Left lung (tissue), 14 donors: ENCODE measurements at places on chromosomes 3 and 15. TPM values are rescaled to one million over a fixed set of nuclear protein-coding genes. Genes with fewer than 3 reads are reported as not detected.

GRCh38 chr3:143367171-143367570 is 247.6 kb downstream of the CHST2 start:
- H3K27me3 ChIP-seq = no peaks in the 10 kb centered on the region
- DNase-seq = no peak
- H3K27ac ChIP-seq = no peak overlapping the region
- no peak overlapping the region for H3K4me3 ChIP-seq

DNA sequence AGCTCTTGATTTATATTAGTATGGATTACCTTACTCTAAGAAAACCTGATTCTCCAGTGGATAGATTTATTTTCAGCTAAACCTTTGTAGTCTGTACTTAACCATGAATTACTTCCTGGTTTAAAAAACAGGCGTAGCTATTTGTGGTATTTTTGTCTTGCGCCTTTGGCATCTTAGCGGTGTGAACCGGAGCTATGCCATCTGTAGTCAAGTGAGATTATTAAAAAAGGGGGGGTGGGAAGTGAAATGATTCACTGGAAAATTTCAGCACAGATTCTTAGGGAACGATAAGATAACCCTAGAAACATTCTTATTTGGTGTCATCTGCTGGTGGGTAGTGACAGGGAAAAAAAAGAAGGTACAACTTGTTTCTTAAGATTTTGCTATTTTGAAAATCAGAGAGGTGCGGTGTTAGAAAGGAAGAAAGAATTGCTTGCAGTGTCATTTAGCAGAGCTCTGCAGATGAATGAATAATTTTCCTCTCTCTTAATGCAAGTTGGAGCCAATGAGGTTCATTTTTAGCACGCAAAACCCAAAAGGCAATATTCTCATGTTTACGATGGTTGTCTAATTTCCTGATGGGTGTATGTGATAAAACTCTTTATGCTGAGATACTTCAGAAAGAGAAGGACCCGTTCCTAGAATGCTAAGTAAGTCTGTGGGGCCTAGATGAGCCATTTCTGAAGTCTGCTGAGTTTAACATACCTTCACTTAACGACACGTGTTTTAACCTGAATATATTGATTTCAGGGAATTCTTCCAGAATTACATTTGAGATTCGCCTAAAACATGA is 44.0 kb downstream of the PSMD6 start:
- no peaks in the 10 kb centered on the region for H3K36me3 ChIP-seq
- H3K27ac ChIP-seq = peak overlapping the region; percentile 53
- H3K27me3 ChIP-seq = no peaks in the 10 kb centered on the region

GRCh38 chr15:69930754-69931153 is 167.0 kb downstream of the TLE3 start:
- H3K4me1 ChIP-seq = no peaks in the 10 kb centered on the region
- no peak for DNase-seq
- no peak overlapping the region for H3K4me3 ChIP-seq
- no peak overlapping the region for H3K27ac ChIP-seq

GOLGA6L10 gene
- total RNA-seq = 2.1 TPM

- no peak for DNase-seq
- H3K4me3 ChIP-seq = no peak overlapping the region
- no peaks in the 10 kb centered on the region for H3K36me3 ChIP-seq
- H3K27me3 ChIP-seq = no peaks in the 10 kb centered on the region
- no peak overlapping the region for H3K27ac ChIP-seq
Measured at GRCh38 chr15:82790321-82790720, 15.5 kb downstream of the FSD2 start.

- DNase-seq = no peak
- H3K27ac ChIP-seq = no peak overlapping the region
- peaks cover 16% of the 10 kb centered on the region for H3K27me3 ChIP-seq
- no peak overlapping the region for H3K4me3 ChIP-seq
- no peaks in the 10 kb centered on the region for H3K36me3 ChIP-seq
Measured at GRCh38 chr15:43241100-43241499, 20.3 kb upstream of the EPB42 start.

PLSCR2 gene
- 1.2 TPM for total RNA-seq

HYAL1 gene
- total RNA-seq = 41.3 TPM

- no peak overlapping the region for H3K27ac ChIP-seq
- DNase-seq = no peak
- no peak overlapping the region for H3K4me3 ChIP-seq
- H3K4me1 ChIP-seq = no peaks in the 10 kb centered on the region
- no peaks in the 10 kb centered on the region for H3K27me3 ChIP-seq
Measured at GRCh38 chr15:95162531-95162930, 931.2 kb downstream of the MCTP2 start.

MDFIC2 gene
- total RNA-seq = not detected

- H3K4me3 ChIP-seq = no peak overlapping the region
- no peaks in the 10 kb centered on the region for H3K27me3 ChIP-seq
- peaks cover 29% of the 10 kb centered on the region for H3K4me1 ChIP-seq
- no peak for DNase-seq
Measured at GRCh38 chr3:47473391-47473790, 2.4 kb downstream of the SCAP start.

NEK4 gene
- total RNA-seq = 23.6 TPM

- peaks cover 42% of the 10 kb centered on the region for H3K36me3 ChIP-seq
- no peaks in the 10 kb centered on the region for H3K27me3 ChIP-seq
- H3K4me1 ChIP-seq = peaks cover 41% of the 10 kb centered on the region
- DNase-seq = peak; percentile 80
- peak overlapping the region; percentile 90 for H3K27ac ChIP-seq
- no peak overlapping the region for H3K4me3 ChIP-seq
Measured at GRCh38 chr3:14411166-14411526, 8.7 kb downstream of the SLC6A6 start.

CDHR4 gene
- 6.1 TPM for total RNA-seq

DNA sequence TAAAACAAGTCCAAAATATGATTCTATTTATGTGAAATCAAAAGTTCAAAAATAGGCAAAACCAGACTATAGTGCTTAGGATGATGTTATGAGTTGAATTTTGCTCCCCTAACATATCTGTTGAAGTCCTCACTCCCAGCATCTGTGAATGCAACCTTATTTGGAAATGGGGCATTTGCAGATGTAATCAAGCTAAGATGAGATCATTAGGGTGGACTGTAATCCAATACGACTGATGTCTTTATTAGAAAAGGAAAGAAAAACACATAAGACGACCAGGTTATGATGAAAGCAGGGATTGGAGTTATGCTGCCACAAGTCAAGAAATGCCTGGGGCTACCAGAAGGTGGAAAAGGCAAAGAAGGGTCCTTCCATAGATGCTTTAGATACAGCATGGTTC is 110.5 kb upstream of the CCDC39 start:
- H3K4me3 ChIP-seq = no peak overlapping the region
- H3K36me3 ChIP-seq = no peaks in the 10 kb centered on the region

GRCh38 chr3:77141423-77141822 is 101.5 kb downstream of the ROBO2 start:
- H3K4me1 ChIP-seq = no peaks in the 10 kb centered on the region
- H3K27me3 ChIP-seq = no peaks in the 10 kb centered on the region
- no peak overlapping the region for H3K27ac ChIP-seq
- no peak for DNase-seq
- H3K36me3 ChIP-seq = no peaks in the 10 kb centered on the region
- H3K4me3 ChIP-seq = no peak overlapping the region

C3orf33 gene
- 4.8 TPM for total RNA-seq

DNA sequence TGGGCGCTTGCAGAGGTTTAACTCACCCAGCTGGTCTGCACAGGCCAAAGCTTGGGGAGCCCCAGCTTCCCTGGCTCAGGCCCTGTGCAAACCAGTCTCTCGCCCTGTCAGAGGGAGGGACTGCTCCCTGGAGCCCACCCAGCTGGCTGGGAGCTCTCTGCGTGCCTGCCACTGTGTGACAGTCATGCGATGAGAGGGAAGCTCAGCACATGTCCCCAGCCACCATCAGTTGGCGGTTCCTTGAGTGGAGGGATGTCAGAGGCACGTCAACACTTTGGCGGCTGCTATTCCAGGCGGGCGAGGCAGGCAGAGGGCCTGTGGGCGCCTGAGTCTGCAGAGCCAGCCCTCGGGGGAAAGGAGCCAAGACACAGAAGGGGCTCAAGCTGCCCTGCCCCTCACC is 324.6 kb downstream of the UACA start:
- DNase-seq = no peak
- H3K4me1 ChIP-seq = no peaks in the 10 kb centered on the region
- H3K27me3 ChIP-seq = no peaks in the 10 kb centered on the region
- H3K27ac ChIP-seq = no peak overlapping the region
- H3K36me3 ChIP-seq = no peaks in the 10 kb centered on the region

DNA sequence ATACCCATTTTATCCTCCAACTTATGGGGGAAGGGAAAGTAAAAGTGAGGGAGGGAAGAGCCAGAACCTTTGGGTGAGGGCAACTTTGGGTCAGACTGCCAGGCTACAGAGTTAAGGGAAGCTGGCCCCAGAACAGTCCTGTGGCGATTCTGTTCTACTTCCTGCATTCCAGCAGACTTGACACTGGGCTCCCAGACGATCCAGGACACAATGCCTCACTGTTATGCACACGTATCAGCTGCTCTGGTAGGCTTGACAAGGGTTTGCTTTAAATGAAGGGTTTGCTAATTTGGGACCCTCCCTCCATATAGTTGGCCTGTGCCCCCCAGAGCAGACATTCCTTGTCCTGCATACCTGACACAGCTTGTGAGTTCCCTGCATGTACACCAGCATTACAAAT is 10.7 kb downstream of the GORASP1 start:
- DNase-seq = no peak
- no peak overlapping the region for H3K27ac ChIP-seq
- peaks cover 3% of the 10 kb centered on the region for H3K36me3 ChIP-seq
- H3K4me1 ChIP-seq = no peaks in the 10 kb centered on the region
- H3K27me3 ChIP-seq = no peaks in the 10 kb centered on the region

- DNase-seq = no peak
- no peak overlapping the region for H3K27ac ChIP-seq
- no peak overlapping the region for H3K4me3 ChIP-seq
- H3K27me3 ChIP-seq = no peaks in the 10 kb centered on the region
- no peaks in the 10 kb centered on the region for H3K36me3 ChIP-seq
Measured at GRCh38 chr3:61575893-61576292, 14.5 kb downstream of the PTPRG start.

ASB14 gene
- total RNA-seq = 0.13 TPM

ACTR8 gene
- total RNA-seq = 26.1 TPM

CSTA gene
- total RNA-seq = 18.6 TPM

A4GNT gene
- total RNA-seq = not detected

- H3K4me3 ChIP-seq = no peak overlapping the region
- H3K4me1 ChIP-seq = no peaks in the 10 kb centered on the region
- H3K27ac ChIP-seq = peak overlapping the region; percentile 35
Measured at GRCh38 chr3:132432639-132433038, 15.3 kb downstream of the DNAJC13 start.

- H3K36me3 ChIP-seq = no peaks in the 10 kb centered on the region
- no peak overlapping the region for H3K27ac ChIP-seq
- DNase-seq = no peak
- H3K27me3 ChIP-seq = no peaks in the 10 kb centered on the region
- H3K4me1 ChIP-seq = peaks cover 3% of the 10 kb centered on the region
- H3K4me3 ChIP-seq = no peak overlapping the region
Measured at GRCh38 chr3:13557417-13557816, 8.5 kb downstream of the FBLN2 start.

DNA sequence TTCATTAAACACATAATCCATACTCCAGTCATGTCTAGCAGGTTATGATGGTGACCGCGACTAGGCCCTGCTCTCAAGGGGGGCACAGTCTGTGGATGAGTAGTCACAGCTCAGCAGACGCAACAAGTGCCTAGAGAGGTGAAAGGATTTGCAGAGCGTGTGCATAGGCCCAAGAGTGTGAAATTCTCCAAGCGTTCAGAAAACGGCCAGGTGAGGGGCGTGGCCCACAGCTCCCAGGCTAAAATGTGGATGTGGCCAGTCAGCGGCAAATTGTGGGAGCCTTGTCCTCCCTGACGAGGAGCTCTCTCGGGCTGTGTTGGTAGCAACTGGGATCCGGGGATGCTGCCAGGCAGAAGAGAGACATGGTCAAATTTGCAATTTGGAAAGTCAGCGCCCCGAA is 46.4 kb upstream of the TSEN2 start:
- no peak overlapping the region for H3K4me3 ChIP-seq
- no peaks in the 10 kb centered on the region for H3K36me3 ChIP-seq
- H3K27ac ChIP-seq = no peak overlapping the region

CCR4 gene
- total RNA-seq = 1.2 TPM

GRCh38 chr3:18103591-18103990 is 321.5 kb downstream of the SATB1 start:
- no peak overlapping the region for H3K4me3 ChIP-seq
- H3K4me1 ChIP-seq = no peaks in the 10 kb centered on the region
- H3K27me3 ChIP-seq = no peaks in the 10 kb centered on the region
- no peak for DNase-seq
- H3K27ac ChIP-seq = no peak overlapping the region

ADGRG7 gene
- not detected for total RNA-seq

GRCh38 chr3:73739791-73740453 is 115.2 kb upstream of the PDZRN3 start:
- DNase-seq = no peak
- no peak overlapping the region for H3K27ac ChIP-seq
- H3K27me3 ChIP-seq = no peaks in the 10 kb centered on the region
- no peaks in the 10 kb centered on the region for H3K36me3 ChIP-seq

FOXL2 gene
- total RNA-seq = not detected

CHRNA3 gene
- 0.10 TPM for total RNA-seq

DNA sequence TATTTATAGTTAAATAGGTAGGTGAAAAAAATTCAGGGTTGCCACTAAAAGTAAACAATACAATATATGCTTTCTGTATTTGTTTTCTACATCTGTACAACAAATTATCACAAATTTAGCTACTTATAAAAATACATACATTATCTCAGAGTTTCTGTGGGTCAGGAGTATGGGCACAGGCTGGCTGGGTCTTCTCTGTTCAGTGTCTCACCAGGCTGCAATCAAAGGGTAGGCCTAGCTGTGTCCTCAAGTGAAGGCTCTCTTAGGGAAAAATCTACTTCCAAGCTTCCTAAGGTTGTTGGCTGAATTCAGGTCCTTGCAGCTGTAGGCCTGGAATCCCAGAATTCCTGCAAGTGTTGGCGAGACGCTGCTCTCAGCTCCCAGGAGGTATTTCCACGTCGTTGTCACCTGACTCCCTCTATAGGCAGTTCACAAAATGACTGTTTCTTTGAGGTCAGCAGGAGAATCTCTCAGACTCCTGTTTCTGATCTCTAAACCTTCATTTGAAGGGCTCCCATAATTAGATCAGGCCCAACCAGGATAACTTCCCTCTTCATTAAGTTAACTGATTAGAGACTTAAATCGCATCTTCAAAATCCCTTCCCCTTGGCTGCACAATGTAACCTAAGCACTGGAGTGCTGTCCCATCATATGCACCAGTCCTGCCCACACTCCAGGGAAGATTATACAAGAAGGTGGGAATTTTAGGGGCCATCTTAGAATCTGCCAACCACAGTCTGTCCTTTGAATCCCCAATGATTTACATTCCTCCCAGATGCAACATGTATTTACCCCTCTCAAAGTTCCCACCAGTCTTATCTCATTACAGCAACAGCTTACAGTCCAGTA is 296.6 kb downstream of the SUCLG2 start:
- DNase-seq = no peak
- H3K36me3 ChIP-seq = no peaks in the 10 kb centered on the region
- no peak overlapping the region for H3K27ac ChIP-seq
- no peaks in the 10 kb centered on the region for H3K4me1 ChIP-seq
- no peaks in the 10 kb centered on the region for H3K27me3 ChIP-seq
- no peak overlapping the region for H3K4me3 ChIP-seq

- H3K4me3 ChIP-seq = no peak overlapping the region
- DNase-seq = no peak
- no peak overlapping the region for H3K27ac ChIP-seq
- H3K4me1 ChIP-seq = no peaks in the 10 kb centered on the region
Measured at GRCh38 chr3:107710851-107711250, 188.1 kb downstream of the BBX start.
